ENCODE measurements at places on chromosomes 16 and 17.

GRCh38 chr17:7650509-7651096 lies at the start of gene ATP1B2:
Gene ATP1B2, plus strand, starts transcription at chr17:7650926. Its CDS starts 593 bp downstream, at chr17:7651519.
- no peak for DNase-seq

- no peak for DNase-seq
Observed at GRCh38 chr17:82301916-82302567, 15.4 kb downstream of the CD7 start.

DNA sequence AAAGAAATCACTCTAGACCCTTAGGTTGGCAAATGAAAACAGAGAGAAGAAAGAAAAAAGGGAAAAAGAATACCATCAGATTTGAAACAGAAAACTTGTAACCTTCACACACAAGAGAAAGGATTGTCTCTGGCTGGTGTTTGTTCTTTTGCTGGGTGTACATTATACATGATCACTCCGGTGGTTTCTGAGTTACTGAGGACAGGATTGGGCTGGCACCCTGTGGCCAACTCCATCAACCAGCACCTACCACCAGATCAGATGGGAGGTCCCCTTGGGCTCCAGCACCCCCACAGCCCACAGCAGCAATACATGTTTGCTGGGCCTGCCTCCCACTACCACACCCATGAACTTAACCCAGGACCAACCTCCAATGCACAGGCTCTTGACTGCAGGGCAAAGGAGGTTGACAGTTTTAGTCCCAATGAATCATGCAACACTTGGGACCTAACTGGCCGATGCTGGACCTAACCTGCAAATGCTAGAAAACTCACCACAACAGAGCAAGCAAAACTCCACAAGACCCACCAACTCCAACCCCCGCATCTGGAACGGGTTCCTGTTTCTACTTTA lies 308.3 kb downstream of the SOX9 start:
- no peak for DNase-seq

DNA sequence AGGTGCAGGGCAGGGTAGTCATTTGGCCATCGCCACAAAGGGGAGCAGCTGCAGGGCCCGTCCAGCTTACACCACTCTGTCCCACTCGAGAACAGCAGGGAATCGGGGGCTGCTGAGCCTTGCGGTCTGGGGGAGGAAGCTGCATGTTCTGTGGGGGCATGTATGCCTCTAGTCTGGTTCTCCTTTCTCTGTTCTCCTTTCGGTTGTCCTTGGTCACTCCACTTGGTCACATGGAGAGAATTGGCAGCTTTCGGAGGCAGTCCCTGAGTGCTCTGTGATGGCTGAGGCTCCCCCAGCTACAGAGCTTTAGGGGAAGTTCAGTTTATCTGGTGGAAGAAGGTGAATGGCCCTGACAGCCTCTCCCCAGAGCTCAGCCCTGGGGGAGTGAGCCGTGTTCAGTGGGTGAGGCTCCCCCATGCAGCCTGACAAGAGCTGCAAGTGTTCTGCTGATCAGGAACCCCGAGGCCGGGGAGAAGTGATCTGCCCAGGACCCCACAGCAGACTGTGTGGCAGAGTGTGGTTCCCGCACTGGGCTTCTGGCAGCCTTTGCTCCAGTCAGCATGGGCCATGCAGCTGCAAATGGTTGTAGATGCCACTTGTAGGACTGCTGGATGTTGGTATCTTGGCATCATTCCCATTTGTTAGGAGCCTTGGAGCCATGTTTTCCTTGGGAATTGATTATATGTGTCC lies 22.3 kb upstream of the SMPD3 start:
- no peak for DNase-seq

DNA sequence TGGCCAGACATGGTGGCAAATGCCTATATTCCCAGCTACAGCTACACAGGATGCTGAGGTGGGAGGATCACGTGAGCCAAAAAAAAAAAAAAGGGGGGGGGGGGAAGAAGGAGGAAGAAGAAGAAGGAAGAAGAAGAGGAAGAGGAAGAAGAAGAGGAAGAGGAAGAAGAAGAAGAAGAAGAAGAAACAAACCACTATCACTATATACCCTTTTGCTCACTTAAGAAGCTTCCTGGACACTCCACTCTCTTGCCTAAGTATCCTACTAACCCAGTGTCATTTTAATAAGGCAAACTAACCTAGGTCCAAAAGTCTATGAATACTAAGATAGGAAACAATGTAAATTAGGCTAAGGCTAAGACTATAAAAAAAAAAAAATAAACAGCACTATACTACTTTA lies 54.8 kb downstream of the GPATCH8 start:
- no peak for DNase-seq

DNA sequence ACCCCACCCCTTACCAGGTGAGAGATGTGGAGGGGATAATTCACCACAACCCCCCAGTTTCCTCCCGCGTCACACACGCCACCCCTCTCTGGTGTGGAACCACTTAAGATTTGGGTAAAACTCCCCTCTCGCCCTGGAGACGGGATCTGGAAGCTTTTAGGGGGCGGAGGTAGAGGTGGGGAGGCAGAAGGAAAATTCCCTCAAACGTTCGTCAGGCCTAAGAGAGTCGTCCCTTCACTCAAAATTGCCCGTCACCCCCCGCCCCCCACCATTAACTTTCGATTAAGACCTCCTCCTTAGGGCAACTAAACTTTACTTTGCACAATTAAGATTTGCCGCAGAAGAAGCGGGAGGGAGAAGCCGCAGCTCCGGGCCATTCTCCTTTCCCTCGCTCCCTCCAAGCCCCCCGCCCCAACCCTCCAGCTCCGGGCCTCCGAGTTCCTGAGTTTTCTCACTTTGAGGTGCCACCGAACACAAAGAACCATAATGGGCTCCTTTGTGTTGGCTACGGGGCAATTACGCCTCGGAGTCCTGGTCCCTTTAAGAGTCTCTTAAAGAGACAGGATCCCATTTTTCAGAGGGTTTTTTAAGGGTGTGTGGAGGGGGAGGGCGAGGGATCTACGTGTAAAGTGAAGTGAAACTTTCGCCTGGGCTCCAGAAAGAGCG lies 985 bp upstream of the FZD2 start:
- DNase-seq: no peak

- DNase-seq: no peak
Observed at GRCh38 chr17:69246726-69247375, 18.2 kb upstream of the ABCA10 start.

- DNase-seq: no peak
Observed at GRCh38 chr17:50106393-50107131, 11.4 kb downstream of the PDK2 start.

GRCh38 chr16:28537076-28537475 lies 1.7 kb downstream of the NUPR1 start:
- DNase-seq: no peak

GRCh38 chr16:66265048-66265415 lies 101.5 kb upstream of the CDH5 start:
- no peak for DNase-seq

GRCh38 chr16:88296437-88297177 lies 86.2 kb upstream of the ZNF469 start:
- no peak for DNase-seq

GRCh38 chr17:51155416-51155815 lies 2.1 kb downstream of the NME1 start:
- no peak for DNase-seq

- no peak for DNase-seq
Observed at GRCh38 chr16:82404586-82405315, 222.0 kb upstream of the CDH13 start.

DNA sequence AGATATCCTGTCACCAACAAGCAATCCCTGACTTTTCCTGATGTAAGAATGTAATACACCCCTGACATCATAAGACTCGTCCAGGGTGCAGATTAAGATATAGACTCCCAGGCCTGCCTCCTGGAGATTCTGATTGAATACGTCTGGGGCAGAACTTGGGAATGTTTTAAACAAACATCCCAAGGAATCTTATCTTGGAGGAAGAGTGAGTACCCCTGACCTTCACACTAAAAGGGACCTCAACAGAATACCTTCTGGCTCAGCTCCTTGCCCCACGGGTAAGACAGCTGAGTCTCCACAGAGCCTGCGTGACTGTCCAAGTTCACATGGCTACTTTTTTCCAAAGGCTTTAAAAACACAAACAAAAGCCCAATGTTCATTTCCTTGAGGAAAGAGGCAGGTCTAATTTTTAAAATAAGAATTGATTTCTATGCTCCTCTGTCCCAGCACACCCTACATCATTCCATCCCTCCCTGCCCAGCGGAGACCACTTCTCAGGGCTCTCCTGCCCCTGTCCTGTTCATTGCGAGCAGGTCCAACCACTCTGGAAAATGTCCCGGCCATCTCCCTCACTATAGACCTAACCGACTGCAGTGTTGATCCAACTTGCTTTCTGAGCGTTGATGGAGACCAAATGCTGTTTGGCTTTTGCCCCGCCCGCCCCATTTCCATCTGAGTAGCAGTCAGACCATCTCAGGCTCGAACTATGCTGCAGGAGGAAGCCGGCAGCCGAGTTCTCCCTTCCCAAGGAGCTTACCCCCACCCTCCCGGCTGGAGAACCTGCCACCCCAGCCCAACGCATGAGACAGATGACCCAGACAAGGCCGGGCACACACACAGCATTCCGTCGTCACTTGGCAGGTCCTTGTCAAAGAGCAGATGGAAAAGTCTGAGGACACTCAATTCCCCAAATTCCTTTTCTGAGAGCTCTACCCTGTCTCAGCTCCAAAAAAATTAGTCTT lies 44.1 kb upstream of the MYH10 start:
- DNase-seq: no peak

- no peak for DNase-seq
Observed at GRCh38 chr17:2406271-2406902, 5.5 kb upstream of the MNT start.

DNA sequence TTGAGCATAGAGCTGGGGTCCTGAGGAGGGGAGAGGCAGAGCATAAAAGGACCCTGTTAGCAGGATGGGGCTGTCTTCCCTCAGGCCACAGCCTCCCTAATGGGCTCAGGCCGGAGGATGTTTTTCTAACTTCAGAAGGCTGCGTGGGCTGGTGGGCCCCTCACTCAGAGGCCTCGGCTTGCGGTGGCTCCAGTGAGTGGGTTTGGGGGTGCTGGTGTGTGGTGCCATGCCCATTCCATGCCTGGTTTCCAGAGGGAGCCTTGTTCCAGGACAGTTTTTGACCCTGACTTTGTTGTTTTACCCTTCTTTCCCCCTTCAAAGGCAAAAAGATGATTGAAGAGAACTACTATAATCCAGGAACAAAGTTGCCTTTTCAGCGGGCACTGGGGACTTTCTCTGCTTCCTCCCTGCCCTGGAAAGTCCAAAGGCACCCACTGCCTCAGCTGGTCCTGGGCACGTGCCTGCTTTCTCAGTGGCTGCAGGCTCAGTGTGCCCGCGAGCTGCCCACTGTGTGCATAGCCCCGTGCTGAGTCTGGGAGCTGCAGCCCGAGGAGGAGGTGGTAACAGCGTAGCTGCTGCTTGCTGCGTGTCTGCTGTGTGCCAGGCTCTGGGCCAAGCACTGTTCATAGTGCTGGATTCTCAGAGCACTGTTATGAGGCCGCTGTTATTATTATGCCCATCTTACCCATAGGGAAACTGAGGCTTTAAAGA lies 11.8 kb downstream of the NKD1 start:
- no peak for DNase-seq

- no peak for DNase-seq
Observed at GRCh38 chr17:39122991-39123390, 28.4 kb downstream of the PLXDC1 start.

DNA sequence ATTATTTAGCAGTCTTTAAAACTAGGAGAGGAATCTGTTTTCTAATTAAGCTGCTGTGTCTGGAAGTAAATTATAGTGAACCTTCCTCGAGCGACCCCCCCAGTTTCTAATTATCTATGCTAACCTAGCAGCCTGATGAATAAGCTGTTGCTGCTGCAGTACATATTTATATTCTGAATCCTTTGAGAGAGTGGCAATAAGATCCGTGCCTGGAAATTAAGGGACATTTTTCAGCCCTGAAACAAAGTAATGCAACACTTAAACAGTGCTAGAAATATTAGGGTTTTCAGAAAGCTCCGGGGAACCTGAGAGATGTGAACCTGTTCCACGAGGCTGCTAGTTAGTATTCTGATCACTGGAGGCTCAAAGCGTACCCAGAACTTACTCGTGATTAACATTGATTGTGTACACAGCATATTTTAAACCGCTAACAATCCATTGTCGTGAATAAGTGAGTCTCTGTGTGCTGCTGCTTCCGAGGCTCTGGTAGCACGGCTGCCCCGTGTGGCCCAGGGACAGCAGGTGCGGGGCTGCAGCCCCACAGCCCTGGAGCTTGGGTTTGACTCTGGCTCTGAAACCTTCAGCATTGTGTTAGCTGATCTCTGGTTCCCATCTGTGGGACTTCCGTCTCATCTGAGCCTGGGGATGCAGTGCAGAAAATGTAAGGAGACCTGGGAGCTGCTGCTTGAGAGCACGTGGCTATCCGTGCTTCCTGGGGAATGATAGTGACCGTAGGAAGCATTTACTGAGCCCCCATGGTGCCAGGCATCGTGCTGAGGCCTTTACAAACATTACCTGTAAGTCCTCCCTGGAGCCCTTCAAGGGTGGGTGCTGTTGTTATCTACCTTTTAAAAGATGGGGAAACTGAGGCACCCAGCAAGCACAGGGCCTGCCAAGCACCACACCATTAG lies 190.9 kb upstream of the CHMP6 start:
- no peak for DNase-seq

DNA sequence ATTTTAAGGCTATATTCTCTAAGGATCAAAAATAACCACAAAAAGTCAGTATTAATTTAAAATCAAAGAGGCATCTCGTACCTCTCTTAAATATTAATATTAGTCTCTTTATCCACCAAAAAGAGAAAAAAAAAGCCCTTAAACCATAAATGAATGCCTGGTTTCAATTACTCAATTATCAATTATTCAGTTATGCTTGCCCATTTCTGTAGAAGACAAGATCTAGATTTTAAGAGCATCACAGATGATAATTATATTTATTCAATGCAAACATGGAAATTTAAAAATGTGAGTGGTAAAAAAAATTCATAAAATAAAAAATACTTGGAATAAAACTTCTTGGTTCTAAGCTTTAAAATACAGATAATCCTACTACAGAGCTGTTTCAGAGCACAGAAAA lies 125.7 kb upstream of the CORO6 start:
- DNase-seq: no peak

GRCh38 chr17:19421926-19422325 lies 10.9 kb downstream of the RNF112 start:
- DNase-seq: no peak

- DNase-seq: no peak
Observed at GRCh38 chr17:2692781-2693135, 18.8 kb downstream of the CLUH start.

- no peak for DNase-seq
Observed at GRCh38 chr16:46743232-46743719, 4.9 kb downstream of the MYLK3 start.

GRCh38 chr16:89383095-89384003 lies 107.0 kb downstream of the ANKRD11 start:
- DNase-seq: no peak

GRCh38 chr16:89444151-89444723 lies 46.1 kb downstream of the ANKRD11 start:
- DNase-seq: no peak

- DNase-seq: no peak
Observed at GRCh38 chr16:56388209-56388608, 37.1 kb downstream of the AMFR start.
